ENCODE measurements at places on chromosomes 3 and 15. TPM values are rescaled to one million over a fixed set of nuclear protein-coding genes. Genes with fewer than 3 reads are reported as not detected.

The TMEM40 gene
- not detected for total RNA-seq

The ANKUB1 gene
- not detected for total RNA-seq

The ASB14 gene
- total RNA-seq, result not detected

The CCNB2 gene
- 18.2 TPM for total RNA-seq

DNA sequence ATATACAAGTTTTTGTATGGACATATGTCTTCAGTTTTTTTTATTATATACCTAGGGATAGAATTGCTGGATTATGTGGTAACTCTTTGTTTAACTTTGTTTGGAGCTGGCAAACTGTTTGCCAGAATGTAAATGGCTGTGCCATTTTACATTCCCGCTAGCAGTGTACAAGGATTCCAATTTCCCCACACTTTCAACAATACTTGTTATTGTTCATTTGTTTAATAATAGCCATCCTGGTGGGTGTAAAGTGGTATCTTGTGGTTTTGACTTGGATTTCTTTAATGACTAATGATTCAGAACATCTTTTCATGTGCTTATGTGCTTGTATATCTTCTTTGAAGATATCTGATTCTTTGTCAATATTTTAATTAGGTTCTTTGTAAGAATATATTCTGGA lies 64.4 kb downstream of the ZNF609 start:
- no peaks in the 10 kb centered on the region for H3K27me3 ChIP-seq
- H3K4me1 ChIP-seq, result peaks cover 18% of the 10 kb centered on the region
- DNase-seq, result no peak
- H3K27ac ChIP-seq, result no peak overlapping the region

DNA sequence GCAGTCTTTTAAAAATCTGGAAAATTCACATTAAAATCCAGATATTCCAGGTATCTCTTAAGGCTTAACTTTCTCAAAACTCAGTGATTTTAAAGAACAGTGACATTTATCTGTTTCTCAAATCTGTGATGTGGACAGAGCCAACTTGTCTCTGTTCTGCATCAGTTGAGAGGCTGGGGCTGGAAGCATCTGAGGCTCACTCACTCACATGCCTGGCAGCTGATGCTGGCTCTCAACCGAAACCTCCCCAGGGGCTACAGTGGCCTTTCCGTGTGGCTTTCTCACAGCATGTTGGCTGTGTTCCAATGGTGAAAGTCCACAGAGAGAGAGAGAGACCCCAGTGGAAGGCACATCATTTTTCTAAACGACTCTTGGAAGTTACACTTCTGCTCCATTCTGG lies 53.5 kb downstream of the CEMIP start:
- no peak overlapping the region for H3K27ac ChIP-seq
- no peaks in the 10 kb centered on the region for H3K4me1 ChIP-seq
- DNase-seq, result no peak

Data from Peyer's patch (tissue), 4 donors.